ENCODE measurements at places on chromosomes 4 and X.
A peak's percentile ranks its signal among the peaks of the same experiment; 100 is the strongest.

DNA sequence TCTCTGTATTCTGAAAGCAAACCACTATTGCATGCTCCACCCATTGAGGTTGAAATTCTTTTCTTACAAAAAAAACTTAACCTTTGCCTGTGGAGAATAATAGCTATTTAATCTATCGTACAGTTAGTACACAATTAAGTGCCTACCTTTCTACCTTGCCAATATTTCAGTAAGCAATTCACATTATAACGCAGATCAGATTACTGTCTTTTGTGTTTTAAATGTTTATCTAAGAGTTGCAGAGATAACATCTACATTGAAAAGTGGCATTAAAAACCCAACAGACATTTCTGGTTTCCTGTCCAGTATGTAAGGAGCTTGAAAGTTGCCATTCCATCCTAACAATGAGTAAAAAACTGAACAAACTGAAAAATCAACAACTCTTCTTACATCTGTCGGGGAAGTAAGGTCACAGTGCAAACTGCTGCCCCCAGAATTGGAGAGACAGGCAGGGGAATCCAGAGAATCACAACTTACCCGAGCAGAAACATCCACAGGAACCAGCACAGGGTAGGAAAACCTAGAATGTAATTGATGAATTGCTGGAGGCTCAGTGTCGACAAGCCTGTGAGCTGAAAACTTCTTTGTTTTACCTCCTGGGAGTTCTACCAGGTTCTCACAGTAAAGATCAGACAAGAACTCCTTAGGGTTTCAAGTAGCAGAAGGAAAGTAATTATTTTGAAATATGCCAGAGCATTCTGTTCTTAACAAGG is 27.3 kb upstream of the ACSL4 start:
- DNase-seq: no peak

- no peak for DNase-seq
Measured at GRCh38 chr4:107366016-107366735, 330.1 kb upstream of the DKK2 start.

- no peak for DNase-seq
Measured at GRCh38 chrX:35461164-35461563, 337.0 kb upstream of the MAGEB16 start.

DNA sequence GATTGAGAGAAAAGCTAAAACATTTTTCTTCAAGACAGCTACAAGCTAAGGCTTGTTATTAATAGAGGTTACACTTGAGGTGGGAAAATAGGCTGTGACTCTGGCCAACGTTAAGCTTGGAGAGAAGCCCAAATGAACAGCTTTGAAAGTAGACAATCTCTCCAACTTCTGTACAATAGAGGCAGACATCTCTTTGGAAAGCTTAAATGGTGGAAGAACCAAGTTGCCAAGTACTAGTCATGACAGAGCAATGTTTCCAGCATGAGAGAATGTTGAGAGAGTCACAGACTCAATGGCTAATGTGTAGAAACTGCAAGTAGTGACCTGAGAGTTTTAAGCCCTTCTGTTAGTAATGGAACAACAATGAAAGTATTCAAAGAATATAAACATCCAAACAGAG is 298.1 kb downstream of the INPP4B start:
- DNase-seq: no peak

DNA sequence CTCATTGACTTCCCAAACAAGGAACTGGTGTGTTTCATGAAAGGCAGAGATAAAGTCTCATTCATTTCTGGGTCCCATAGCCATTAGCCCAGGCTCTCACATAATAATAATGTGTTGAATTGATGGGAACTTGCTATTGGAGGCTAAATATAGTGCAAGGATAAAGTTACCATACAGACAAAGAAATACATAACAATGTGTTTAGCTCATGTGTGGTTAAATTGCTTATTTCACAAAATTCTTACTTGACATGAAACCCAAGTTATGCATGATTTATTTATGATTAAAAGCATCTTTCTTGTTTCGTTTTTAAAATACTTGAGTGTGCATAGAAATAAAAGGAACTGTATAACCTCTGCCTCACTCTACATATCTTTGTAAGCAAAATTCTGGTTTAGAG is 37.3 kb upstream of the LPAR4 start:
- DNase-seq: no peak

GRCh38 chr4:56799824-56800756 is 21.4 kb downstream of the SPINK2 start:
- peak; percentile 71 for DNase-seq

DNA sequence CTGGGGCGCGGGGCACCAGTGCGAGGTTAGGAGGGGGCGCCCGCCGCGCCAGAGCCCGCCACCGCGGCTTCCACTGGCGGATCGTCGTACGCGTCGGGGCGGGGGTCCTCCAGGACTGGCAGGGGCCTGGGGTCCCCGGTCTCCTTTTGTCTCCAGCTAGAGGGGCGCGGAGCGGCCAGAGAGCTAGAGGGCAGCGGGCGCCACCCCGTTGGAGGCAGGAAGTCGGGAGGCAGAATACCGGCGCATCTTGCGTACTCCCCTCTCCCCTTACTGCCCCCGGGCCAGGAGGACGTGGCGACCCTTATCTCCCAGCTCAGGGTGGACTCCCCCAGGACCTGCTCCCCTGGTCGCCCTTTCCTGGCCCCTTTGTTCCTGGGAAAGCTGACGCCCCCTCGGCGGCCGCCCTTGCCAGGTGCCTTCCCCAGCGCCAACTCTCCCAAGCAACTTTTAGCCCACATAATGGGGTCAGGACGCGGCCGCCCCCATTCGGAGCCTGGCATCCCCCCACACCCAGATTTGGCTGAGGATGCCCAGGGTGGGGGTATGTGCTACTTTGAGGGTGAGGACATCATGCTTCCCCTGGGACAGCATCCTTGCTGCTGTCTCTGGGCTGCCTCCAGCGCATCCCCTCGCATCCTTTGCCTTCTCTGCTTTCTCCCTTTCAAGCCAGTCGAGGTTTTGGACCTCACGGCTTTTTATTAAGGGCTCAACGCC is 933 bp downstream of the CNKSR2 start:
- DNase-seq: no peak

DNA sequence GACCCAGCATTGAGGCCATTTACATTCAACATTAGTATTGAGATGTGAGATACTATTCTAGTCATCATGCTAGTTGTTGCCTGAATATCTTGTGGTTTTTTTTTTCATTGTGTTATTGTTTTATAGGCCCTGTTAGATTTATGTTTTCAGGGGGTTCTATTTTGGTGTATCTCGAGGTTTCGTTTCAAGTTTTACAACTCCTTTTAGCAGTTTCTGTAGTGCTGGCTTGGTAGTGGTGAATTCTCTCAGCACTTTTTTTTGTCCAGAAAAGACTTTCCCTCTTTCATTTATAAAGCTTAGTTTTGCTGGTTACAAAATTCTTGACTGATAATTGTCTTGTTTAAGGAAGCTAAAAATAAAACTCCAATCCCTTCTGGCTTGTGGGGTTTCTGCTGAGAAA is 115.5 kb downstream of the NPNT start:
- no peak for DNase-seq

DNA sequence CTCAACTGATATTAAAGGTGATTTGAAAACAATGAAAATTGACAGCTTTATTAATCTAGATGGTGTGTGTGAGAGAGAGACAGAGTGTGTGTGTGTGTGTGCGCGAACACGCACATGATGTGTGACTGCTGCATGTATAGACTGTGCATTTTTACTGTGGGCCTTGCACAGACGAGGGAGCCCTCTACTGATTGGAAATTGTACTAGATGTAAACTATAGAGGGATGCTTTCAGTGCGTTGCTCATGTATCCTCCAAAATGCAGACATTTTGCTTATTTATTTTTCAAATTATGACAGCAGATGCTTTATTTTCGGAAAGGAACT is 168.4 kb upstream of the GK2 start:
- no peak for DNase-seq

- DNase-seq: no peak
Measured at GRCh38 chrX:43998374-43998773, 25.2 kb upstream of the NDP start.

- DNase-seq: no peak
Measured at GRCh38 chr4:157115613-157116335, 39.8 kb downstream of the GLRB start.

- no peak for DNase-seq
Measured at GRCh38 chrX:85052205-85052604, 48.5 kb downstream of the APOOL start.

Data from activated CD4-positive, alpha-beta T cell treated with anti-CD3 and anti-CD28 coated beads for 1 hour (primary cell).